Lung (tissue), 17 donors: ENCODE measurements at places on chromosomes 2 and 18.

DNA sequence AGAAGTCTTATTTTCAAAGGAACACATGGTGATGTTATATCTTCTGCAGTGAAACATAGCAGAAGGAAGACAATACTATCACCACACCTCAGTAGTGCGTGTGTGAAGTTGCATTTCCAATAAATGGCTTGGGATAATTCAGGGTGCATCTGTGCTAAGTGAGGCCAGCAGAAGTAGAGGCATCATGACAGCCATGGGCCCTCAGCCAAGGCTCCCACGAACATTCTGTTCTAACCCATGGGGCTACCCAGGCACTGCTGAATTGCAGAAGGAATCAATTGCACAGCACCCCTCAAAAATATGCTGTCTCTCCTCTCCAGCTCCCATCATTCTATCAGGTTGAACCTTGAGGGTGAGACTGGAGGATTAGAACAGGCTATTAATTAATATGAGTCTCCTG, 139.5 kb downstream of the RIF1 start:
- no peak for DNase-seq

DNA sequence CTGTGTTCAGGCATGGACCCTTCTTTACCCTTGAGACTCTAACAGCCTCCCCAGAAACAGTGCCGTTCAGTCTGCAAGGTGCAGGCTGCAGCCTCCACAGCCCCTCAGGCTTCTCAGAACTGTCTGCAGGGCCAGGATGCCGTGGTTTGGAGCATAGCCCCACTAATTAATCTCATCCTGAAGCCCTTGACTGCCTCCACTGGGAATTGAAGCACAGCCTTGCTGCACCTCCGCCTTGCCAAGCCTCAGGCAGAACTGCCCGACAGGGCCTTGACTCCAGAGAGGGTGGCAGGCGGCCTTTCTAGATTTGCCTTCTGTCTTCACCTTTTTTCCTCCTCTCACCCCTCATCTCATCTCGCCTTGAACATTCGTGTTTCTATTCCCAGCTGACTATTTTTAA, 119.8 kb downstream of the NRP2 start:
- DNase-seq, result no peak

DNA sequence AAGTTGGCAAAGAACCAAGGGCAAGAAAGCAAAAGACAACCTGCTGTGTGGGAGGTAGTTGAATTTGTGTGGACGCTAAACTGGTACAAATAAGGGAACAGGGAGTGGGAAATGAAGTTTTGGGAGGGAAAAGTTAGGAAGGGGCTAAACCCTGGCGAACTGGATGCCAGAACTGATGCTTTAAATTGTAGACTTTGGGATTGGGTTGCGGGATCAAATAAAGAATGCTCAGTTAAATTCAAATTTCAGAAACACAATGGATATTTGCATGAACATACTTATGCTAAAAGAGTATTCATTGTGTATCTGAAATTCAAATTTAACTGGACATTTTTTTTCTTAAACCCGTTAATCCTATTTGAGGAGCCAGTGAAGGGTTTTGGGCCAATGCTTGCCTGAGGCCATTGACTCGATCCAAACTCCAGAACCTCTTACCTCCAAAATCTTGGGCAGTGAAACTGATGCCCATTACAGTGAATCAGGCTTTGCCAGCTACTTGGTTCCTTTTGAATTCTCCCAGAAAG, 44.2 kb upstream of the YWHAQ start:
- no peak for DNase-seq

- DNase-seq, result peak; percentile 89
Measured at GRCh38 chr2:210541290-210541902, 15.0 kb upstream of the CPS1 start.
